ENCODE measurements at places on chromosomes 4 and X. TPM values are rescaled to one million over a fixed set of nuclear protein-coding genes. Genes with fewer than 3 reads are reported as not detected.

DNA sequence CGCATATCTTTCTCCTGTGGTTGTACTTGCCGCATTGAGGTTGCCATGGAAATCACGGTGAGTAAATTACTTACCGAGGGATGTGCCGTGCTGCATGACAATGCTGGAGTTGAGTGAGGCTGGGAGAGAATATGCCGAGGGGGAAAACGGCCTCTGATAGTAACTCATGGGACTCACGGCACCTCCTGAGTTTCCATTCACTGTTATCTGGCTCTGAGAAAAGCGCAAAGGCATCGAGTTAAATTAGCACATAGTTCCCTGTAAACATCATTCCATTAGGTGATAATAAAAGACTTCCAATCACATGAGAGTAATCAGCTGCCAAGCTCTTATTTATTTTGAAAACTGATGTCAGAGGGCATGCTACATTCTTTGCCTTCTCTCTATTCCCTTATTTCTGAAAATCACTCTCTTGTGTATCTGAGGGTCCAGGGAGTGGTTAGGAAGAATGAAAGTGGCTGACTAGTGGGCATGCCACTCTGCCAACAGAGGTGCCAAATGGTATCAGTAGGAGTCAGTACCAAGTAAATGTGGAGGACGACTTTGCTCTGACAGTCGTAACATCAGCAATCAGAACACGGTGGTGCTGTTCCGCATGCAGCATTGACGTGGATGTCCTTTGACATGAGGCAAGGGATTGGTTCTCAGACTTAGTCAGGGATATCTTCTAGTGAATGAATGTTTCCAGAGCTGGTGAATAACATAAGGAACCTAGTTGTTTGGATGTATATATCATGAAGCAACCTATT lies 126.9 kb upstream of the PDLIM3 start:
- DNase-seq: no peak

DNA sequence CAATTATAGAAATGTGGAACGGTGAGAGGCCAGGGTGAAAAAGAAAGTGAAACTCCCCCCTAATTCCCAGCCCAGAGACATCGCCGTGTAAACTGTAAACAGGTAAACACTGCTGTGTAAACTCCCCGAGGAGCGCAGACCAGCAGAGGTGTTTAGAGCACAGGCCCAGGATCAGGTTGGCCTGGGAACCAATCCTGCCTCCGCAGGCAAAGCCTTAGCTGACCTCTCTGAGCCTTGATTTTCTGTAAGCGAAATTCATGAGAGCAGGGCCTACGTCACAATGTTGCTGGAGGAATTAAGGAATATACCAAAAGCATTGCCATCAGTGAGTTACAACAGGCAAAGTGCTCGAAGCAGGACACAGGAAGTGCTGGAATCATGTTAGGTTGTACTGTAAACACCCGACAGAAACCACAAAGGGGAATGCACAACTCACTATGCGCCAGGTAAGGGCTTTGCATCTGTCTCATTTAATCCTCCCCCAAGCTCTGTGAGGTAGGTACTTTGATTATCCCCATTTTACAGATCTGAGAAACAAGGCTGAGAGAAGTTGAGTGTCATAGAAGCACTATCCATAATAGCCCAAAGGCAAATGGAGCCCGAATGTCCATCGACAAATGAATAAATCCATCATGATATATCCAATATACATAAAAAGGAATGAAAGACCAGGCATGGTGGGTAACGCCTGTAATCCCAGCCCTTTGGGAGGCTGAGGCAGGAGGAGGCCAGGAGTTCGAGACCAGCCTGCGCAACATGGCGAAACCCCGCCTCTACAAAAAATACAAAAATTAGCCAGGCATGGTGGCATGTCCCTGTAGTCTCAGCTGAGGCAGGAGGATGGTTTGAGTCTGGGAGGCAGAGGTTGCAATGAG lies 30.7 kb upstream of the KIAA0232 start:
- DNase-seq: no peak

Gene RPA4
- total RNA-seq: 1.4 TPM

DNA sequence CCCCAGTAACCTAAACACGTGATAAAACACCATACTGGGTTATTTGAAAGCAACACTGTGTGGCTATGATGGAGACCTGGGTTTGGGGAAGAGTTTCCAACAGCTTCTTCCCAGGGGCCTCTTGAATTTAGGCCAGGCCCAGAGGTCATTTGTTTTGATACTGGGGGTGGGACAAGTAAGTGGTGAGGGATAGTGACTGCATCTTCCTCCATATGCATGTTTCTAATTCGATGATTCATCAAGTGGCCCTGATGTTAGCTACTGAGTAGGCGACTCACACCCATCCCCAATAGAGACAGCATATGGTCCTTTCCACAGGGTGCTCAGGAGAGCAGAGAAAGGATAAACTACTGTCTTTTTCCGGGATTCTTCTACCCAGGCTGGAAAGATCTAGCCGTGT lies 2.7 kb downstream of the NDP start:
- no peak for DNase-seq

DNA sequence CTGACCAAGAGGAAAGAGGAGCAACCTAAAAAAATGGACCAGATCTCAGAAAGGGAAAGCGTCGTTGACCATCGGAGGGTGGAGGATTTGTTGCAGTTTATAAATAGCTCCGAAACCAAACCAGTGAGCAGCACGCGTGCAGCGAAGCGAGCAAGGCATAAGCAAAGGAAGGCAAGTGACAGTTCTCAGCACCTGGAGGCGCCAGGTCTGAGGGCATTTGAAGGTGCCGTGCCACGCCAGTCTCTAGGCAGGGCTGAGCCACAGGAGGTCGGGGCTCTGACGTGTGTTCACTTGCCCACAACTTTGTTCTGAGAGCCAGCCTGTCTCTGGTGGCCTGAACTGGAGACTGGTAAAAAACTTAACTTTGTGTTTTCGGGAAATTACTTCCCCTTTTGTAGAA lies 59.7 kb downstream of the TNIP2 start:
- DNase-seq: no peak

DNA sequence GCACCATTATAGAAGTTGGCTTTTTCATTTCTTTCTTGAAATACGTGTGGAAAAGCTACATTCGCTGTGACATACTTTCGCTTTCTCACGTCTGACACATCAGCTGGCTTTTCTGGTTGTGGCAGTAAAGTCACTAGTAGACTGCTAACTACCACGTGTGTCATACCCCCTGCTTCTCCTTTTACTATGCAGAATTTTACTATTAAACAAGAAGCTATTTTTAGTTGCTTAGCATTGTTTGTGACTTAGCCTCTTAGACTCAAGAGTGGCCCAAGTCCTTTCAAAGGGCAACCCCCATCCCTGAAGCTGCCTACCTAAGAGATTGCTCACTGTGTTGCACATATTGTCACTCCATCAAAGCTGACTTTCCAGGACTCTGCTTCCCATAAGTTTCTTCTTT lies 2.1 kb upstream of the IL2 start:
- no peak for DNase-seq

- DNase-seq: no peak
These were observed 61.7 kb upstream of the CBR4 start for GRCh38 chr4:169071747-169072146.

GRCh38 chr4:40180356-40180755 lies 16.5 kb upstream of the RHOH start:
- no peak for DNase-seq

DNA sequence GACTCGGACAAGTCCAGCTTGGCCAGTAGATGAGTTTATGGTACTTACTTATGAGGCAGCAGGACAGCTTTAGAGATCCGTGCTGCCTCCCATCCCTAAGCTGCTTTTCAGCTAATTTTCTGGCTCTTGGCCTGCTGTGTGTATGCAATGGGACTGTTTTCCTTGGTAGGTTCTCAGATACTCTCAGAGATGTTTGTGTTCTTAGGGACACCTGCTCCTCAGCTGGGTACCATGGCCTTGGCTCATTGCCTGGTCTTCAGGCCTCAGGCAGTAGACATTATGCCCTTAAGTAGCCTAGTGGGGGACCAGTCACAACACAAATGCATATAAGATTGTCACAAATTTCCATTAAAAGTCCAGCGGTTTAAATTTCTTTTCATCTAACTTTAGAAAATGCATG lies 688.0 kb downstream of the PCDH7 start:
- no peak for DNase-seq

GRCh38 chr4:85952972-85953650 lies 406.7 kb downstream of the MAPK10 start:
- DNase-seq: no peak

DNA sequence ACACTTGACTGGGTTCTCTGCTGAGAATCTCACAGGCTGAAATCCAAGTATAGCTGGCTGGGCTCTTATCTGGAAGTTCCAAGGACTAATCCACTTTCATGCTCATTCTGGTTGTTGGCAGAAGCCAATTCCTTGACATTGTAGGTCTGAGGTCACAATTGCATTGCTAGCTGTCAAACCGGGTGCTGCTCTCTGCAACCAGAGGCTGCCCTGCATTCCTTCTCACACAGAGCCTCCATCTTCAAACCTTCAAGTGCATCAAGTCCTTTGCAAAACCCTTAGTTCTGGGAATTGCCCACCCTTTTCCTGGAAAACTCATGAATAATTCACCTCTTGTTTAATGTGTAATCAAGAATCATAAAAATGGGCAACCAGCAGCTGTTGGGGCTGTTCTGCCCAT lies 404.2 kb downstream of the KCNIP4 start:
- no peak for DNase-seq

GRCh38 chr4:5930876-5931275 lies 38.0 kb upstream of the CRMP1 start:
- DNase-seq: no peak

DNA sequence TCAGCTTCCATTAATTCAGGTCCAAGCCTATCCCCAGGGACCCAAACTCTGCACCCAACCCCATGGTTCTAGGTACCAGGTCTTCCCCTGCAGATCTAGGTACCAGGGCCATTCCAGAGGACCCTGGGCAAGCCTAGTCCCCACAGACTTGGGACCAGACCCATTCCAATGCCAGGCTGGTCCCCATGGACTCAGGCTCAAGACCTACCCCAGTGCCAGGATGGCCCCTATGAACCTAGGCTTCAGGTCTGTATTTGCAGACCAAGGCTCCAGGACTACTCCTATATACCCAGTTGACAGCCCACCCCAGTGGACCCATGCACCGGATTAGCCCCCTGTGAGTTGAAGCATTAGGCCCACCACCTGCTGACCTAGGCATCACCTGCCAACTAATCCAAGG lies 8.9 kb downstream of the MTHFD2L start:
- DNase-seq: peak; percentile 59

Gene PPBP
- 2.4 TPM for total RNA-seq

Gene MAGEA4
- not detected for total RNA-seq

Gene PPEF2
- total RNA-seq: not detected

GRCh38 chrX:63526863-63527262 lies 175.7 kb upstream of the SPIN4 start:
- DNase-seq: no peak

Measured in posterior vena cava (tissue), 2 donors.